Activated CD4-positive, alpha-beta T cell treated with anti-CD3 and anti-CD28 coated beads, Interleukin-2, Interleukin-4, amounts not matched to agents 100 ng/mL and 50 ng/mL, durations not matched to agents 16 hours and 8 hours (primary cell): ENCODE measurements at places on chromosomes 1 and 21.

- DNase-seq = no peak
Observed at GRCh38 chr1:239363930-239364329, 22.4 kb upstream of the CHRM3 start.

GRCh38 chr1:230800891-230801840, 54.0 kb downstream of the CAPN9 start:
- no peak for DNase-seq

DNA sequence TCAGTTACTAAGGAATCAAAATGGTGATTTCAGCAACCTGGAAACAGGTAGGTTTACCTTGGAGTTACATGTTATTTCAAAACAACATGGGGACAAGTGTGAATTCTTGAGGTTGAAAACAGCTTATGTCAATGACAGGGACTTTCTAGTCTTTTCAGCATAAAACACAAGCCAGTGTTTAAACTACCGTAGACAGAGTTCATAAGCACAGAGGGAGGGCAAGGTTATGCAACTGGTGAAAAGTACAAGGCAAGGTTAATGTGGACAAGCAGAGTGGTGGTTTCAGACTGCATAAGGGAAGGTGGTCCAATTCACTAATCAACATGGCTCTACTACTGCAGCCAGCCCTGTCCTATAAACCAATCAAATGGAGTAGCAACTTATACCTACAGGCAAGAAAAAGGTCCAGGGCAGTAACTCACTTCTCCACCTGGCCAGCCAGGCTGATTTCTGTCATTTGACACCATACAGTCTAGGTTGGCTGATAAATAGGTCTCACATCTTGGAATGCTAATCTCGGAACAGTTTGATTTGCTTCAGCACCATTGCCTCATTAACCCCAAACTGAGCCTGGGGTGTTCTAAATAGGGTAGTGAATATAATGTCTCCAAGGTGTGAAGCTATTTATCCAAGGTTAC, 250.3 kb upstream of the PROX1 start:
- DNase-seq = no peak

DNA sequence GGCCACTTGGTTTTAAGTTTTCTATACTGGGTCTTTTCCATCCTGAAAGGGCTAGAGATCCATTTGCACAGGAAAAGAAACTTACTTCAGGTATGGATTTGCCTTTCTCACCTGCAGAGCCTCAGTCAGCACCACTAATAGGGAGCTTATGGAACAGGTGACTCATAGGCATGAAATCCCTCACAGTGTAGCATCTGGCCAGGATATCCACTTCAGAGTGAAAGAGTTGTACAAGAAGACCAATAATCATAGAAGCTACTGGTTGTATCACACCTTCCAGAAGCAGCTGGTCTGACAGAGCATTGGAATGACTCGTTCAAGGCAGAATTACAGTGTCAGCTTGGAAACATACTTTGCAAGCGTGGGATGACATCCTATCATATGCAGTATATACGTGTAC, 26.3 kb upstream of the SYT14 start:
- no peak for DNase-seq

- no peak for DNase-seq
Observed at GRCh38 chr1:172185211-172185610, 235.3 kb upstream of the C1orf105 start.

- DNase-seq = no peak
Observed at GRCh38 chr1:17861685-17862084, 106.6 kb downstream of the ACTL8 start.

GRCh38 chr1:15584489-15585363, at the start of gene AGMAT:
TSS of gene AGMAT (minus strand) at chr1:15585051. CDS start at chr1:15584967, 84 bp downstream.
- DNase-seq = peak; percentile 55

DNA sequence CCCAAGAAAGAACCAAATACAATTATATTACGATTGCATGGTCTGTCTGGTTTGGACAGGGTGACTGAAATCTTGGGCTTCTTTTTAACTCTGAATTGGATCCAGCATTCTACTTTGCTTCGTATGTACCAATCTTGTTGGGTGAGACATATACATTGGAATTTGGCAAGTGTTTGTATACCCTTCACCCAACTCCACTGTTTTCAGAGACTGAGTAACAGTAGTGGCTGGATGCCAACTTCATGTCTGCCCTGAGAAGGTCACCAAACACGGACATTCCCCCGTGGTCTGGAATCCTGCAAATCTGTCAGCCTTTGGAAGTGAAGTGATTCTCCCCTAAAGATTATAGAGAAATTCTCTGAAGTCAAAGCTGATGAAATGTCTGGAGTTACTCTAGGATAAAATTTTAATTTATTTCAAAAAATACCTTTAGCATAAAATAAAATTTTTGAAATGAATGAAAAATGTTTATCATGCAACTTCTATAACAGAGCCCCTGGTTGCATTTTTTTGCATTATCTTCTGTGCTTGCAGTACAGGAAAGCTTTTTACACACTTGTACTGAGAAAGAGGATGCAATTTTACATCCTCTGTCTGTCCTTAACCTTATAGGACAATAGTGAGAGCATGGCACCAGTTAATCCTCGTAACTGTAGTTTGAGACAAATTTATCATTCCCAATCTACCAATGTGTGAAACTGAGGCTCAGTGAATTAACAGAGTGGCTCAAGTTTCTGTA, 201.8 kb downstream of the DISC1 start:
- no peak for DNase-seq

- no peak for DNase-seq
Observed at GRCh38 chr1:49356594-49356993, 579.9 kb upstream of the BEND5 start.

DNA sequence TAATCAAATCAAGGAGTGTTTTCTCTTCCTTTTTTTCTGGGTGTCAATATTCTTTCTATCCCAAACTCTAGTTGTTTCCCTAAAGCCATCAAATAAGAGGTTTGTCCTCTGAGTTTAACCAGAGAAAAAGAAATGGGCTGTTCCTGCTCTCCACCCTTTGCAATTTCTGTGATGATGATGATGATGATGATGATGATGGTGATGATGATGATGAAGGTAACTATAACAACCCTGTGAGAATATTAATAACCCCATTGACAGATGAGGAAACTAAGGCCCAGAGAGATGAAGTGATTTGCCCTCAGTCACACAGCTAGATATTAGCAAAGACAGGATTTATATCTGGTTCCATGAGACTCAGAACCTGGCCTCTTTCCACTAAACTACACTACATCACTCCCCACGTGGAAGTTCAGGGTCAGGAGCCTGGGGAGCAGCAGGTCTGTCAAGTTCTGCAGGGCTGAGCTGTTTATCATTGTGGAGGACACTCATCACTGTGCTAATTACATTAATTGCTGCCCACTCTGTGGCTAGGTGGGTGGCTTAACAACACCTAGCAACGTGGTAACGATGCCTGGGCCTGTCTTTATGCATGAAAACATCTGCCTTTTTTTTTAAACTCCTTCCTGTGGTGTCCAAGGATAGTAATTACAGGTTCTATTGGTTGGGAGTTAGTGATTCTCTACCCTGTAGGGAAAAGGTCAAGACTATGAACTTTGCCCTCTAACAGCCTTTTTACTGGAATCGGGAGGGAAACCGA, 19.0 kb upstream of the JUN start:
- DNase-seq = no peak

- DNase-seq = no peak
Observed at GRCh38 chr1:1462318-1462966, 9.1 kb upstream of the ATAD3B start.
